ENCODE measurements at places on chromosomes 3 and 15. TPM values are rescaled to one million over a fixed set of nuclear protein-coding genes. Genes with fewer than 3 reads are reported as not detected.

- DNase-seq, result no peak
Measured at GRCh38 chr15:40053831-40054604, 15.0 kb upstream of the SRP14 start.

RARRES1 gene
- 51.9 TPM for total RNA-seq

GRCh38 chr15:46892621-46893160, 824.6 kb upstream of the SEMA6D start:
- no peak for DNase-seq

- DNase-seq, result no peak
Measured at GRCh38 chr15:49410641-49411040, 12.4 kb upstream of the FGF7 start.

DNA sequence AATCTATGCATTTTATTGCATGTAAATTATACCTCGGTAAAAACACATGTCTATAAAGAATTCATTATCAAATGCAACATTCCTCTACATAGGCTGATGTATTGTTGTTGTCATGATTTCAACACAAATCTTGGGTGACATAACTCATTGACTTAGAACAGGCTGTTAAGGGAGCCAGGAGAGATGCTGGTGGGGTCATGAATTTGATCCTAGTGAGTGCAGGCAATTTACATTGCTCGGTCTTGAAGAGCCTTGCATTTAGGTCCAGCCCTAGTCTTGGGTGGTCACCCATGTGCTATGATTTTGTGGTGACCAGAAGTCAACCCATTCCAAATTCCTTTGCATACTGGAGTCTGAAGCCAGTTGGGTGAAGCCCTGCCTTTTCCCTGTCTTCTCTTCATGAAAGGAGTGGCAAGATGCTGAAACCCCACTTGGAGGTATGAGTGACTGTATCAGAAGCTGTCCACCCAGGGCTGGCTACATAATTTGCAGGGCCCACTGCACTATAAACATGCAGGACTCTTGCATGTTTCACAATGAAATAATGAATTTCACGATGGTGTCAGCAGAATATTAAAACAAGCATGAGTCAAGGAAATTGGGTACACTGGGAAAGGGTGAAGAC, 59.2 kb downstream of the RPLP1 start:
- DNase-seq, result peak; percentile 0

GRCh38 chr15:84749111-84749991, 959 bp downstream of the ZNF592 start:
- DNase-seq, result no peak

- DNase-seq, result no peak
Measured at GRCh38 chr3:38149708-38150107, 11.2 kb downstream of the MYD88 start.

ZPLD1 gene
- total RNA-seq, result not detected

DNA sequence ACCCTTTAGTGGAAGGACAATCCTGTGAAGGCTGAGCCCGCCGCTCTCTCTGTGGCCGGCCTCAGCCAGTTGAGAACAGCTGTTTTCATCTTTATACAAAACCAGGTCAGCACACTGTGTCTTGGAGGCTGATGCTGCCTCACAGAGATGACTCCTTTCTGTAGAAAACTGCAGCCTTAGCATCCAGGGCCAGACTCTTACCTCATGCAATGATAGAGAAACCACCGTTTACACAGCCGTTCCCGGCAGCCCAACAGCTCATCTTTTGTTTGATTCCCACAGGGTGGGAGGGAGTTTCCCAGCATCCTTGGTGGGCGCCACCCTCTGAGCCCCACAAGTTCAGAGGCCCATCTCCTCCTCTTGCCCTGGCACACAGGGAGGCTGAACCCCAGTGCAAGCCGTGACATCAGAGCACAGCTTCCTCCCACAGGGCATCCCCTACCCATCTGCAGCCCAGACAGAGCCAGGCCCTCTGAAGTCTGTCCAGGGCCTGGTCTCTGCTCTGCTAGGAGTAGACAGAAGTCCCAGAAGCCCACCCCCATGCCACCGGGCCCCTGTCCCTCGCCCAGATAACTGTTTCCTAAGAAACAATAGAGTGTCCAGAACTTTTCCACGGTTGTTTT, 105.0 kb downstream of the LRRK1 start:
- peak; percentile 31 for DNase-seq

DNA sequence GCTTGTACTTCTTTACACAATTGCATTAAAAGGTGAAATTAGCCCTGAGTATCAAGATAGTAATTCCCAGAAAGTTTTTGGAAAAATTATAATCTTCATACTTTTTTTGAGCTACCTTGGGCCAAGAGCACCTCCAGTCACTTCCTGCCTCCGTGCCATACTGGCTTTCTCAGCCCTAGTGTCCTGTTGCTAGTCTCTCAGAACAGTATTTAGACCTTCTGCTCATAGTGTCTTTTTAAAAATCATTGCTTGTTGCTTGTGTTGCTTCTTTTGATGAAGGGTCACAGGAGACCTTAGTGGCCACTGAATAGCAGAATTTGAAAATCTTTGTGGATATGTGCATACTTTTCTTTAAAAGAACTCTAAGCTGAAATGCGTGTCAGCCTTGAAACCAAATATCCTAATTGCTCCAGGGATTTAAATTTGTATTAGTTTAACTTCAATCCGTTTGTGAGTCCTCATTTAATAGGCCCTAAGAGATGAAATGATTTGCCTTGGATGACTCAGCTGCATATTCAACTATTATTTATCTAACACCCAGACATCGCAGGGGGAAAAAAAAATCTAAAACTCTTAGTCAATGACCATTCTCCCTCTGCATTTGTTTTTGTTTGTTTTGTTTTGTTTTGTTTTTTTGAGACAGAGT, 29.1 kb upstream of the LXN start:
- no peak for DNase-seq

KCNMB2 gene
- 2.9 TPM for total RNA-seq

GRCh38 chr3:113551820-113552219, 19.5 kb downstream of the SIDT1 start:
- no peak for DNase-seq

WDR76 gene
- 7.8 TPM for total RNA-seq

GRCh38 chr3:127975153-127976029, 60.4 kb downstream of the KBTBD12 start:
- DNase-seq, result no peak

DNA sequence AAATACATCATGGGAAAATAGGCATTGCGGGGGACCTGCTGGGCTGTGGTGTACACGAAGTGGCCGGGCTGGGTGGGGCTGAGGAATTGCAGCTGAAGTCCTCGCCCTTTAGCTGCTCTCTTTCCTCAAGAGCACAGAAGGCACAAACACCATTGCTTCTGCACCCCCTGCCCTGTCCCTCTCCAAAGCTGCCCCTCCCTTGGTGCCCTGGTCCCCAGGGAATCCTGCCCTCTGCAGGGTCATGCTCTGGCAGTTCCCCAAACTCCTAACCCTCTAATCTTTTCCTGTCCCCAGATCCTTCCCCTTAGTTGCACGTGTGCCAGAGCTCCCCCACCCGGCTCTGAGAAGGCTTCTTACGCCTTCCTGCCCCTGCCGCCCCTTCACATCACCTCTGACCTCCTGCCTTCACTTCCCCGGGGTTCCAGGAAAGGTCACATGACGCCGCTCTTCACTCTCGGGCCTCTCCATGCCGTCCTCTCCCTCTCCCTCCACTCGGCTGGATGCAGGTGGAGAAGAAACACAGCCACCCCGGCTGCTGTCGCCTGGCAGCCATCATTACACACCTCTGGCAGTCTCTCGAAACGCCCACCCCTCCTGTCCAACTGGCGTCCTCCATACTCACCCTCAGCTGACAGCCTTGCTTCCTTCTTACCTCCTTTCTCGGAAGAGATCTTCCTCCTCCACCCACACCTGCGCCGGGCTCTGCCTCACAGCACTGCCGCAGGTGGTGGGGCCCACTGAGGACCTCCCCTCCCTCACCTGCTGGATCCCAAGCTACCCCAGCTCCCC, 6.9 kb upstream of the PCSK6 start:
- no peak for DNase-seq

Measured in mesothelial cell of epicardium (in vitro differentiated cells).